ENCODE measurements at places on chromosomes 13 and 19. TPM values are rescaled to one million over a fixed set of nuclear protein-coding genes. Genes with fewer than 3 reads are reported as not detected.
A peak's percentile ranks its signal among the peaks of the same experiment; 100 is the strongest.

- no peaks in the 10 kb centered on the region for H3K27me3 ChIP-seq
These were observed 13.6 kb downstream of the KLF5 start for GRCh38 chr13:73072239-73072900.

DNA sequence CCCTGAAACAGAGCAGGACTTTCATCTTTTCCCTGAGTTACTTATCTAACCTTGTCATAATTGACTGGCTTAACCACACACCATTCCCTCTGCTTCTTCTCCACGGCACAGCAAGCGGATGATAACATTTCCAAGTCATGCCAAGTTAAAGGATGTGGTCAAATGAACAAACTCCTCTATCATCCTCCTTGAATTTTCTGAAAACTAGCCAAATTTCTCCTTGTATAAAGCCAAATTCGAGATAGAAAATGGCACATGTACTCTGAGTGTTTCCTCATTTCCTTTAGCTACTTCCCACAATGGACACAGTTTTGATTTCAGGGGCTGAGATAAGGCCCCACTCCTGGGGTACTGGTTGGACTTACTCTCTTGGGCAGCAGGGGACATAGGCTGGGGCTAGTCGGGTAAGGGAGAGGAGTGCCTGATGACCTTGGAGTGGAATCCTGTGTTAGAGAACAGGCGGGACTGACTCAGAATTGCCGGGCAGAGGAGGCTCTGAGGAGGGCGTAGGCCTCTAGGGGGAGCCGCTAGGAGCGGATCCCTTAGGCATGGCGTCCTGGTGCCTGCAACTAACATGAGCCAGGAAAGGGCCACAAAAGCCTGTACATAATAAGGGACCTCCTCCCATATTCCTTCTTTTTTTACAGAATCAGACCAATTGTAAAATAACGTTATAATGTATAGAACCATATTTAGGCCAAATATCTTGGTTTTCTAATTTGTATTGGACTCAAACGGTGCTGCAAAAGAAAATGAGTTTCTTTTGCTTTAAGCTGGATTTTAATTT is 20.3 kb upstream of the TMTC4 start:
- H3K4me1 ChIP-seq: no peaks in the 10 kb centered on the region
- H3K27ac ChIP-seq: no peak overlapping the region
- DNase-seq: peak; percentile 28

- no peak overlapping the region for H3K27ac ChIP-seq
- H3K4me3 ChIP-seq: no peak overlapping the region
- H3K4me1 ChIP-seq: no peaks in the 10 kb centered on the region
- no peak for DNase-seq
- H3K27me3 ChIP-seq: no peaks in the 10 kb centered on the region
These were observed 32.8 kb downstream of the ANKRD10 start for GRCh38 chr13:110881839-110882627.

The SLC1A6 gene
- not detected for total RNA-seq

DNA sequence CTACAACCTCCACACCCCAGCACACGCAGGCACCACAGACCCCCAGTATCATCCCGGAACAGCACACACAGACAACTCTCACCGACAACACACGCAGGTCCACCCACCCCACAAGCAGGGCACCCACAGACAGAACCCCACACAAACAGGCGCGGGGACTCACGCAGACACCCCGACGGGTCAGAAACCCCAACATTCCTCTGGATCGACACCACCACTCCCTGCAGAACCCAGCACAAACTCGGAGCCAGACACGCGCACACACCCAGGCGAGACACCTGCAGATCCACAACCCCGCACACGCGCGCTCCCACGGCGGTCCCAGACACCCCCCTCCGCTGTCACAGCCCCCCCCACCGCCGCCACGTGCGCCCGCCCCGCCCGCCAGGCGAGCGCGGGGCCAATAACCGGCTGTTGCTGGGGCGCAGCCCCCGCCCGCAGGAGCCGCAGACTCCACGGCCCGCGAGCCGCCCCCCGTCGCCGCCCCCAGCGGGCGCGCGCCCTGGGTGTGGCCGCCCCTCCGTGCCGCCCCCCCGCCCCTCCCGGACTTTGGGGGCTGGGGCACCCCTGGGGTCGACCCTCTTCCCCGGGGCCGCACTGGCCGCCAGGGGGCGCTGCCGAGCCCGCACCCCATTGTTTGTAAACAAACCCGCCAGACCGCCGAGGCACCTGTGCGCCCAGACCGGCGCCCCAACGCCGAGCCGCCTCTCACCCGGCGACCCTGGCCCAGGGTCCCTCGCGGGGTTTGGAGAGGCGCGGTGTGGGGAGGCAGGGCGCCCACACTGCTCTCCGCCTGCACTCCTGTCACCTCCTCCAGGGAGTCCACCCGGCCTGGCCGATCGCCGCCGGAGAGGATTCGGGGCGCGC is 712 bp downstream of the BBC3 start:
- peaks cover 17% of the 10 kb centered on the region for H3K36me3 ChIP-seq
- peak; percentile 52 for DNase-seq
- no peak overlapping the region for H3K4me3 ChIP-seq
- no peak overlapping the region for H3K27ac ChIP-seq
- no peaks in the 10 kb centered on the region for H3K27me3 ChIP-seq

DNA sequence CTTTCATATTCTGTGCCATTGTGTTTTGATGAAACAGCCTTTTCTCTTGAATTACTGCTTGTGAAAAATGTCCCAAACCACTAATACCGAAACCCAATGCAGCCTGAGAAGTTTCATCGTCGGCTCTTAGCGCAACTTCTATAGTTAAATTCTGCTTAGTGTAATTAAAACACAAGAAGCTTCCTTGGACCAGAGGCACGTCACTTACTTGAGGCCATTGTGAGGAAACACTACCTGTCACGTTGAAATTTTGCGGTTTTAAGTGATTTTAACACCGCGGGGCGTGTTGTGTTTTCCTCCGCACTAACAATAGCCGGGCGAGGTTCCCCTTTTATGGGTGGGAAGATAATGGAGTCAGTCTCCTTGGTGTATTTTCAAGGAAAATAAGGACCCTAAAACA is 70.9 kb downstream of the GGACT start:
- DNase-seq: no peak
- H3K4me3 ChIP-seq: no peak overlapping the region
- no peaks in the 10 kb centered on the region for H3K36me3 ChIP-seq
- no peaks in the 10 kb centered on the region for H3K27me3 ChIP-seq

The EDNRB gene
- not detected for total RNA-seq

DNA sequence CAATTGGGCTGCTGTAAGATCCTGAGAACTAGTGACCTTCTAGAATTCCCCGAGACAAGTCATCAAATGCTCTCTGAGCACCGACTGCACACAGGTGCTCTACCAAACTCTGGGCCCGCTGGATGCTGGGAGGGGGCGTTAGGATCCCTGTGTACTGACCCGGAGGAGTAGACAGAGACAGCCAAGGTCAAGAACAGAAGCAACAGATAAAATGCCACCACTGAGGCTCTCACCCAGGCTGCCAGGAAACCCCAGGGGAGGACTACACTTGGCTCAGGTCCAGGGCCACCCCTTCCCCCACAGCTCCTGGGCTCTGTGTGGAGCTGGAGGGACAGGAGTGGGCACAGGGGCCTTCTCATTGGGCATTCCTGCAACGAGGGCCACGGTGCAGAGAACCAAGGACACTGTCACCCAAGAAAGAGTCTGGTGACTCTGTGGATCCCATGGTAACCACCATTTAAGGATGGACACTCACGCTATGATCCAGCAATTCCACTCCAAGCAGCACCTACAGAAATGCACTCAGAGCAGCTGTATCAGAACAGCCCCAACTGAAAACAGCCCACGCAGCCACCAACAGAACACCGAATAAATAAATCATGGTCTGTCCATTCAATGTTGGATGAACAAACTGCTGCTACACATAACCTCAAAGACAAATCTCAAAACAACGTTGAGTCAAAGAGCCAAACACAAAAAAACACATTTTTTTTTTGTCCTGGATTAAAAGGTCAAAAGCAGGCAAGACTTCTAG is 16.8 kb upstream of the SLC35E1 start:
- H3K36me3 ChIP-seq: peaks cover 4% of the 10 kb centered on the region
- DNase-seq: no peak
- H3K4me3 ChIP-seq: no peak overlapping the region
- H3K4me1 ChIP-seq: peaks cover 27% of the 10 kb centered on the region

DNA sequence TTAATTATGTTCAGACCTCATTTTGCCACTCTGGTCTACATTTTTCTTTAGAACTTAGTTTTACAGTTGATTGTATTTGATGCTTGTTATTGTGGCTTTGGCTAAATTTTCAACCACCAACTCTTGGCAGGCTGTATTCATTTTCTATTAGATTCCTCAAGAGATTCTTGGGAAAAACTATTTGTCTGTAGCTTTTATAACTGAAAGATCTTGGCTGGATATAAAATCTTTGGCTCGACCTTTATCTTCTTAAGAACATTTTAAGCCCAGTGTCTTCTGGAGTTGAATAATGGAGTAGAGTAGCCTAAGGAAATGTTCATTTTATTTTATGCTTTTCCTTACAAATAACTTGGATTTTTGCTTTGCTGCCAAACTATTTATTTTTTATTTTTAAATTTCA is 848.5 kb downstream of the PCDH17 start:
- H3K4me1 ChIP-seq: no peaks in the 10 kb centered on the region
- no peaks in the 10 kb centered on the region for H3K27me3 ChIP-seq
- H3K4me3 ChIP-seq: no peak overlapping the region
- no peak for DNase-seq
- H3K27ac ChIP-seq: no peak overlapping the region
